ENCODE measurements at places on chromosomes 5 and 9.

- DNase-seq, result no peak
These were observed 242.1 kb downstream of the CWC27 start for GRCh38 chr5:65010841-65011240.

DNA sequence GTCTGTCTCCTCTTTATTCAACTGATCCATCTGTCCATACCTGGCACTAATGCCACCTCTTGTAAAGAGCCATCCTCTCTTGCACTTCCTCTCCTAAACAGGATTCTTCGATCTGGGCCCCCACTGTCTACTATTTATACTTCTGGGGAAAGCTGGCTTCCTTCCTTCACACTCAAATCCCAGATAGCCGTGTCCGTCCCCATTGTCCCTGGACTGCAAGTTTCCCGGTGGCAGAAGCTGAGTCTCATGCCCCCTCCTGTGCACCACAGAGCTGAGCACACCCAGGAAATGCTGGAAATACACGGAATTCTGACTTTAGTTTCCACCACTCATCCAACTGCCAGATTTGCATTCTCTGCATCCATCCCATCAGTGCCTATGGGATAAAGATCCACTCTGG lies 84.0 kb downstream of the MARCHF11 start:
- no peak for DNase-seq

DNA sequence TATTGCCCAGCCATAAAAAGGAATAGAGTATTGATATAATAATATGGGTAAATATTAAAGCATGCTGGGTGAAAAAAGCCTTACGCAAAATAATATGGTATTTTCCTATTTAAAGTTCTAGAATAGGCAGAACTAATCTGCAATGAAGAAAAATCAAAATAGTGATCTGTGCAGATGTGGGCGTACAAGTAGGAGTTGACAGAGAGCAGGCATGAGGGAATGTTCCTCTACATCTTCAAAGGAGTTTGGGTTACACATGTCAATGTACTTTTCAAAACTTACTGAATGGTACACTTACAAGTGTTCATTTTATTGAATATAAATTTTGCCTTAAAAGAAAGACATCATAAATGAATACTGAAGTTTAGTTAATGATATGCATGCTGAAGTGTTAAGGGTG lies 33.0 kb upstream of the ZBED3 start:
- no peak for DNase-seq

GRCh38 chr9:125726456-125727132 lies 19.6 kb upstream of the MAPKAP1 start:
- no peak for DNase-seq

DNA sequence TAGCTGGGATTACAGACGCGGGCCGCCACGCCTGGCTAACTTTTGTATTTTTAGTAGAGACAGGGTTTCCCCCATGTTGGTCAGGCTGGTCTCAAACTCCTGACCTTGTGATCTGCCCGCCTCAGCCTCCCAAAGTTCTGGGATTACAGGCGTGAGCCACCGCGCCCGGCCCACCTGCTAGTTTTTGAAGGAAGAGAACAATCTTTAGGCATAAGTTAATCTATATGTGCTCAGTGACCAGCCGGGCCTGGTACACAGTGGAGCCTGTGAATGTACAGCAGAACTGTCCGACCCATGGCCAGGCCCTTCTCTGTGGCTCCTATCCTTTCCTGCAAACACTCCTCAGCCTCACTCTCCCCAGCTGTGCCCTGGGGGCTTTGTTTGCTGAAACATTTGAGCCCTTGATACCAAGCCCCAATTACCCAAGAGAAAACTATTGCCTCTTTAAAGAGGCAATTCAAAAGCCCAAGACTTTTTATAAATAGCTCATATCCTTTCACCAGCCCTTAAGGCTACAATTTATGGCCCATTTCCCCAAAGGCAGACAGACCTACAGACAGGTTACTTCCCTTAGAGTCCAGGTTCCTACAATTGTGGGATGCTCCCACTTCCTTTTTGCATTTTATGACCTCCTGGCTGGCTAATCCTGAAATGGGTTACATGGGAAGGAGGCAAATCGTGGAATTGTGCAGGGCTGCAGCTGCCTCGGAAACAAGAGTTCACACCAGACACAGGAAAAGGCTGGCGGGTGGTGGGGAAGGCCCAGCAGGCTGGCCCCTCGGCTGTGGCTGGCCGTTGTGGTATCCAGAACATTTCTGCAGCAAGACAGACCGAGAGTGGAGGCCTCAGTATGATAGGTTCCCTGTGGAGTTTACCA lies 37.5 kb downstream of the SPRY4 start:
- DNase-seq, result no peak

GRCh38 chr9:124202447-124202971 lies 55.2 kb upstream of the NEK6 start:
- no peak for DNase-seq

- no peak for DNase-seq
These were observed 54.6 kb downstream of the DTWD2 start for GRCh38 chr5:118933703-118934102.

- no peak for DNase-seq
These were observed 141.5 kb upstream of the NR4A3 start for GRCh38 chr9:99680191-99680590.

DNA sequence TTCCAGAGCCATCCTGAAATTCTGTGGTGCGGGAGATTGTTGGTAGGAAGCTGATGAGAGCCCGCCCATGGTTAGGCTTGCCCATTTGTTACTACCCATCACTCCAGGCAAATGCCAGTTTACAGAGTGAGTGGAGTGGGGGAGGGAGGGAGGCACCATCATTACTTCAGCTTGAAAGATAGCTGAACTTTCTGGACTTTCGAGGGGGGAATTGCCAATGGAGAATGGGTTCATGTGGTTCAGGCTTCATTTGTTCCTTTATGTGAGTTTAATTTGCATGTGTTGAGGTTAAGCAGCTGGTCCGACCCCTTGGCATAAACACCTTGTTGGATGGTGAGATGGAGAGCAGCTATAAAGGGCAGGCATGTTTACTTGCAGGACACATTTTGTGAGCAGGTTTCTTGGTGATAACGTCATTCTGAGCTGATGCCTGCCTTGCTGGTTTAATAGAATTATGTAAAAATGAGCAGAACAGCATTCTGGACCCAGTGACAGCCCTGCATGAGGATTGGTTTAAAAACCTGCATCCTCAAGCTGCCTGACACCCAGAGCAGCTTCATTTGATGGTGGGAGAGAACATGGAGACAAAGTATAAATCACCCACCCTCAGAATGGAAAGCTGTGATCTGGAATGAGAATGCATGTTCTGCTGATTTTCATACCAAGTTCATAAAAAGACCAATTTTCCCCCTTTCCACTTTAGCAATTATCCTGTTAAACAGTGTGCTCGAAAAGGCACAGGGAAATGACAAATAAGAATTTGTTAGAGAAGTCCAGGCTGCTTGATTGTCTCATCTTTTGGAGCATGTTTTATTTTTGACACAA lies 106.3 kb downstream of the TRIO start:
- no peak for DNase-seq

- no peak for DNase-seq
These were observed 35.6 kb downstream of the ADAMTSL2 start for GRCh38 chr9:133569891-133570690.

- DNase-seq, result no peak
These were observed 615.7 kb upstream of the ARRDC3 start for GRCh38 chr5:91998774-91999173.

GRCh38 chr9:92655366-92655765 lies 14.6 kb downstream of the IPPK start:
- no peak for DNase-seq

DNA sequence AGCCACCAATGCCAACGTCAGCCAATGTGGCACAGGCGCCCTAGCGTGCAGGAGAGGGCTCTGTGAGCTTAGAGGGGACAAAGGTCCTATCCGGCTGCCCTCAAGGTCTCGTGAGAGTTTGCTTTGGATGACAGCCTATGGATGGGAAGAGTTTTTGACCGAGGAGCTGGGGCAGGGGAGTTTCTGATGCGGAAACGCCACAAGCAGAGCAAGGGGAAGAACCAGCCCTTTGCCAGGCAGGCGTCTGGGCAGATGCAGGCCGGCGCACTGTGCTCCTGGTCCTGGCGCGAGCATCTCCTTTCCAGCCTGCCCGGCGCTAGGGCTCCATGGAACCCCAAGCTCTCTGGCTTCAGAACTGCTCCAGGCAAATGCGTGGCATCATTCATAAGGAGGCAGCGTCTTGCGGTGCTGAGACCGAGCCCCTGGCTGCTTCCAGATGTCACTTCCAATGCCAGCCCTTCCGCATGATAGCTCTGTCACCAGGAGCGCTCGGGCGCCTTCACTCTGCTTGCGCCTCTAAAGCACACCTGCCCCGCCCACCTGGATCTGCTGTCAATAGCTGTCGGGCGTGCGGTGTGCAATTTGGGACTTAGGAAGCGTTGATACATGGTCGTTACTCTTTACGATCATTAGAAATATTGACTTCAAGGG lies 374.9 kb upstream of the IRX1 start:
- DNase-seq, result no peak

DNA sequence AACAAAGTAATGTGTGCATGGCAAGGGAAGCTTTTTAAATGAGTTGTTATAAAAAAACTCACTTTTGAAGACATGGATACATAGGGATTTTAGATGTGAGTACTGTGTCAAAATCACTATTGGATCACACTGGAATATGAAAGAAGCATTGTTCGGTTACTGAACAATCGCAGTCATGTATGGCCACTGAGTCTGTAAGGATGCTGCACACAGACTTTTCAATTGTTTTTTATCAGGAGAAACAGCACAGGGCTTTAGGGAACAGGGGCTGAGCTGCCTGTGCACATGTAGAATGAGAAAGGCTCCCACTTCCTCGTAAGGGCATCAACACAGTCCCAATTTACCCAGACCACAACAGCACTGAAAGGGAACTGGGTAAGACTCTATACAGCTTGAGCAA lies 1333.9 kb upstream of the DMAC1 start:
- DNase-seq, result no peak

DNA sequence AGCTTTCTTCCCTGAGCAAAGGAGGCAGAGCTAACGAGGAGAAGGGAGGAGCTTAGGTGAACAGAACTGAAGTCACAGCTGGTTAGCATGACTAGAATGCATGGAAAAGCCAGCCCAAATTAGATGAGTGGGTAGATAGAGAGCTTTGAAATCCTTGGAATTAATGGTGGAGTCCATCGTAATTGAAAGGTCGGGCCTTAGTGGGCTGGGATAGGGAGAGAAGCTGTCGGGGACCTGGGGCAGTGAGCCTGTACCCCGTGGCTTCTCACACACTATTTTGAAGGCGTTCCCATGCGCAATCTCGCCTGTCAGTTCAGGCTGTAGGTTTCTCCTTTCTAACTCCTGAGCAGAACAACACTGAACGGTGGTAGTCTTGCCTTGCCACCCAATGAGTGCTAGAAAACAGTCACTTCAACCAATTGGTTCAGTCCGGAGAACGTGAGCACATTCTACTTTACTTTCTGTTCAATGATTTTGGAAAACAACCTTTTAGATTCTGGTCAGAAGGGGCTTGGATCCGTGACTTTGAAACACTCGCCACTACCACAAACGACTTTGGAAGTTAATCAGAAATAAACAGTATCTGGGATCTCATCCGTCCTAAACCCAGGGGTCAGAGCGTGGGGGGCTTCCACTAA lies 655 bp upstream of the RAI14 start:
- DNase-seq, result peak; percentile 66

DNA sequence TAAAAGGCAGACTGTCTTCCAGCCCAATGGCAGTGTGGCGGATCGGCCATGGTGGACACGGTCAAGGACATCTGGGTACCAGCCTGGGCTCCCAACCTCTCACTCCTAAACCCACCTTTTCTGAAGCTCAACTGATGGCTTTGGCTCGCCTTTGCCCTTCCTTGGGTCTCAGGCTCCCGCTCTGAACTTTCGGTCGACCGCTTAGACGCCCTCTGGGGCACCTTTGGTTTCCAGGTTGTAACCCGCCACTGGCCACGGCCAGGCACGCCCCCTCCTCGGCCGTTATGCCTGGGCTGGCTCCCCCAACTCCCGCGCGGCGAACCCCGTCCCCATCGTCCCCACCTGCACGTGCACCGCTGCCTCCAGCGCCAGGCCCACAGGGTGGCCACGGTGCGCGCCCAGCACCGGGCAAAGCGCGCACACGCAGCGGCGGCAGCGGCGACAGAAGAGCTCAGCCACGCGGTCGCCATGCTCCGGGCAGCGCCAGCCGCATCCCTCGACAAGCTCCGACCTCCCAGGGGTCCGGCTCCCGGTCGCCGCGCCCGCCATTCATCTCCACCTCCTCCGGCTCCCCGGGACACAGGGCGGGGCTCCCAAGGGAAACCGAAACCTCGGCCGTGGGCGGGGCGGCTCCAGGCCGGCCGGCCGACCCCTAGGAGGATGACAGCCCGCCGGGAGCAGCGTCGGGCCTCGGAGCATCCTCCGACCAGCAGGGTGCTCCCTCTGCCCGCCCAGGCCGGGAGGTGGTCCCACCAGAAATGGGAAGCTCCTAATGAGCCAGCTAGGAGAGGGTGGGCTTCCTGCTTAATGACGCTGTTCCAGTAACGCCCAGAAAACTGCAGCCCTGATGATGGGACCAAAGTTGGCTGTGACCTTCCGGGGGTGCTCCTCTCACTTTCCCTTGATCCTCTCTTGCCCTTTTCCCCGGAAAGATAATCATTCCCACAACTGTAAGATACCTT lies at the start of gene TRIM14:
Gene TRIM14, minus strand, starts transcription at position 583 of the 962 bp plus-strand sequence. Its CDS starts 34 bp downstream, at position 549.
- DNase-seq, result peak; percentile 53

DNA sequence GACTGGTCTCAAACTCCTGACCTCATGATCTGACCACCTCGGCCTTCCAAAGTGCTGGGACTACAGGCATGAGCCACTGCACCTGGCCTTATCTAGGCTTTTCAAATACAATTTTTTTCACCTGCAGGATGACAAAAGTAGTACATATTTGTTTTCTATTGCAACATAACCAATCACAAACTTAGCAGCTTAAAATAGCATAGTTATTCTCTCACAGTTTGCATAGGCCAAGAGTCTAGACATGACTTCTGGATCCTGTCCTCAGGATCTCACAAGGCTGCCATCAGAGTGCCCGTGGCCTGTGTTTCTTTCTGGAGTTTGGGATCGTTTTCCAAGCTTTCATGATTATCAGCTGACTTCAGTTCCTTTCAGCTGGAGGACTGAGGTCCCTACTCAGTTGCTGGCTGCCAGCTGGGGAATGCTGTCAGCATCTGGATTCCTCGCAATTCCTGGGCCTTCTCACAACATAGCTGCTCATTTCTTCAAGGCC lies 348.9 kb downstream of the ARHGEF28 start:
- no peak for DNase-seq

DNA sequence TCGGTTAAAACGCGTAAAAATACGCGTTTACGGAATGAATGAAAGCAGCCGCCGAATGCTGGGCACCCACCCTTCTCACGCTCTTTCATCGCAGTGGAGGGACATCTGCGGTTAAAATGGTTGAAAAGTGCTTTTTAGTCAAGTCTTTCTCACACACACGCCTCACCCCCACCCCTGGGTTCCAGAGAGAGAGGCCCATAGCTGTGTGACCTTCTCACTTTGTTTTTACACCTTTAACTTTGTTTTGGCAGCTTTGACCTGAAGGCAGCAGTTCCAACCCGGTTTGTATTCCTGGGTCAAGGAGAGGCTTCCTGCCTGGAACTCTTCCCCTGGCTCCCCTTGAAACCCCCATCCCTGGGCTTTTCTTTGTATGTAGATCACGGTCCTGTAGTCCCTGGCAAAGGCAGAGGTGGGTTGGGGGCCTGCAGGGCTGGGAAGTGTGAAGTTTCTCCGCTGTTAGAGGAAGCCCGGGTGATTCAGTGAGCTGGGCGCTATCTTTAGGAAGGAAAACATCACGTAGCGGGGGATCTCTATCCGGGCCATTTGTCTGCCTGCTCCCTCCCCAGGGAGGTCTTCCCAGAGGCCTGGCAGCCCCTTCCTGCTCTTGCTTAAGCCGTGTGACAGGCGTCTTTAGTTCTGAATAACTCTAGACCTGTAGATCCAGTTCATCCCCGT lies 29.6 kb downstream of the SPRY4 start:
- DNase-seq, result peak; percentile 69

Measured in H1 (cell line).